ENCODE measurements at places on chromosomes 7 and 10.

DNA sequence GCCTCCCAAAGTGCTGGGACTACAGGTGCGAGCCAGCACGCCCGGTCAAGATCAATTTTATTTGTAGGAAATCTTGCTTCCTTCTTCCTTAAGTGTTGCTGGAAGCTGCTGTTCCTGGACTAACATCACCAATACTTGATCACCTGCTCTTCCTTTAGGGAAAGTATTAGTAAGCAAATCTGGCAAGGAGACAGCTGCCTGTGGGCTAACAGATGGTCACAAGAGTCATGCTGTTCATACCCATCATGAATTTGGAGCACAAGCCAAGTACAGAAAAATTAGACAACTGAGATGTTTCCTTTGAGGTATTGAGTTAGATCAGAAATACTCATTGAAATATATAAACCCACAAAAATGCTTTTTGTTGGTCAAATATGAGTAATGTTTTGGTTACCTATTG is 27.9 kb downstream of the BAIAP2L1 start:
- no peak for DNase-seq

- no peak for DNase-seq
Measured at GRCh38 chr7:51035716-51036115, 253.0 kb upstream of the GRB10 start.

- no peak for DNase-seq
Measured at GRCh38 chr7:73909996-73910395, 49.0 kb downstream of the TMEM270 start.

GRCh38 chr7:15313361-15313760 is 248.5 kb downstream of the AGMO start:
- no peak for DNase-seq

GRCh38 chr10:37700886-37701780 is 156.3 kb downstream of the ZNF248 start:
- no peak for DNase-seq

- DNase-seq, result no peak
Measured at GRCh38 chr7:113109718-113110117, 8.6 kb downstream of the SMIM30 start.

- no peak for DNase-seq
Measured at GRCh38 chr10:117587036-117587435, 44.5 kb downstream of the EMX2 start.

- DNase-seq, result no peak
Measured at GRCh38 chr10:65110009-65110408, 1588.8 kb downstream of the REEP3 start.

GRCh38 chr7:138137423-138138171 is 61.3 kb downstream of the AKR1D1 start:
- DNase-seq, result no peak

- DNase-seq, result no peak
Measured at GRCh38 chr7:2209146-2209960, 23.4 kb downstream of the MAD1L1 start.

GRCh38 chr7:26612742-26613141 is 251.6 kb downstream of the SKAP2 start:
- DNase-seq, result no peak

DNA sequence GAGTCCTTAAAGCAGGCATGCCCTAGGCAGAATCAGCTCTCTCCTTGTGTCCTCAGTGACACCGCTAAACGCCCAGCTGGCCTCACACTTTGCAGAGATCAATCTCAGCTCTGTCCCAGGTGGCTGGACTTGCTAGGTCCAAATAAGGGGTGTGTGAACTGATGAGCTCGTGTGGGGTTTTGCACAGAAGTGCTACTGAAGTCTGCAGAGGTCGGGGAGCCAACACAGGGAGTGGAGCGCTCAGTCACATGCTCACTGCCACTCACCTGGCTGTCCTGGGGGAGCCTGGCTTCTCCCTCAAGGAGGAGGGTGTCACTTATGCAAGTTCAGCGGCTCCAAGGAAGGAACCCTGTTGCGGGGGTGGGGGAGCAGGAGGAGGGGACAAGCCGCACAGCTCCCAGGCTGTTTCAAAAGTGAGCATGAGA is 2.0 kb downstream of the ELN start:
- no peak for DNase-seq

DNA sequence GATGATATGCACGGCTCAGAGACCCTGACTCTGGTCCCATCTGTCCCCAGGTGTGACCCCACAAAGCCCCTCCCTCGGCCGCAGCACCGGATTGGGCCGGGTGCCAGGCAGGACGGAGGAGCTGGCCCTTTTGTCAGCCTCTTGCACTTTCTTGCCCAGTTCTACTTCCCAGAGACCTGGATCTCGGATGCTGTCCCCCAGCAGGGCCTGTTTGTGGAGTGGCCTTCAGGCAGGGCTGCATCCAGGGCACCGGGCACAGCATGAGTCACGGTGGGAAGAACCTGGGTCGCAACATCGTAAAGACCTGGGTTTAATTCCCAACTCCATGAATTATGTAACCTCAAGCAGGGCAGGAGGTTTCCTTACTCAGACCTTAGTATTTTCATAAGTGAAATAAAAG is 158.4 kb upstream of the SH2B2 start:
- no peak for DNase-seq

GRCh38 chr10:103273041-103273441 is 3.9 kb upstream of the INA start:
- DNase-seq, result peak; percentile 11

DNA sequence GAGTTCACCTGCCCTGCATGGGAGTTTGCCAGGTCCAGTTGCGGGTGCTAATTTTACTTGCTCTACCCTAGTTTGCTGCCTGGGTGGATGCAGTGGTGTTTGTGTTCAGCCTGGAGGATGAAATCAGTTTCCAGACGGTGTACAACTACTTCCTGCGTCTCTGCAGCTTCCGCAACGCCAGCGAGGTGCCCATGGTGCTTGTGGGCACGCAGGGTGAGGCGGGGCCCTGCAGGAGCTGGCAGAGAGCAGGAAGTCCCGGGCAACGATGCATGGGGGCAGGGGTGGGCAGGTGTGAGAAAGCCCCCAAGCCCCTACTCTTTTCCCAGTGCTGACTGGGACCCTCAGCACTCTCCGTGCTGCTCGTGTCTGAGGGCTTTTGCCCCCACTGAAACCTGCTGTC is 31.3 kb downstream of the AGAP3 start:
- DNase-seq, result no peak

DNA sequence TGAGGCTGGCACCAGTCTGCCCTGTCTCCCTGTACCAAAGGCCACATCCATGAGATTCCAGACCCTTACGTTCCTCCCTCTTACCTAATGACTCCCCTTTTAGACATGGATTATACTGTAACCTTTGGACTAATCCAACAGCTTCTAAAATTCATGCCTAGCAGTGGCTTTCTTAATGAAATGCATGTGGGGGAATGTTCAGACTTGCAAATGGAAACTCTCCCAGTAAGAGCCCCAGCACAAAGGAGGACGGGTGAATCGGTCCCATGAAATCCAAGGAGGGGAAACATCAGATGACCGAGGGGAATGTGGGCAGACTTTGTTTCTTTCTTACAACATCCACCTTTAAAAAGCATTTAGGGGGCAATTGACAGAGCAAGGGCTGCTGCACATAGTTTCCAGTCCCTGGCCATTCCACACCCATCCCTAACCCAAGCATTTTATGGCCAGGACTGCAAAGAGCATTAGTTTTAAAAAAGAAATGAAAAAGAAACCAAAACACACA is 71.5 kb downstream of the COL13A1 start:
- DNase-seq, result no peak

DNA sequence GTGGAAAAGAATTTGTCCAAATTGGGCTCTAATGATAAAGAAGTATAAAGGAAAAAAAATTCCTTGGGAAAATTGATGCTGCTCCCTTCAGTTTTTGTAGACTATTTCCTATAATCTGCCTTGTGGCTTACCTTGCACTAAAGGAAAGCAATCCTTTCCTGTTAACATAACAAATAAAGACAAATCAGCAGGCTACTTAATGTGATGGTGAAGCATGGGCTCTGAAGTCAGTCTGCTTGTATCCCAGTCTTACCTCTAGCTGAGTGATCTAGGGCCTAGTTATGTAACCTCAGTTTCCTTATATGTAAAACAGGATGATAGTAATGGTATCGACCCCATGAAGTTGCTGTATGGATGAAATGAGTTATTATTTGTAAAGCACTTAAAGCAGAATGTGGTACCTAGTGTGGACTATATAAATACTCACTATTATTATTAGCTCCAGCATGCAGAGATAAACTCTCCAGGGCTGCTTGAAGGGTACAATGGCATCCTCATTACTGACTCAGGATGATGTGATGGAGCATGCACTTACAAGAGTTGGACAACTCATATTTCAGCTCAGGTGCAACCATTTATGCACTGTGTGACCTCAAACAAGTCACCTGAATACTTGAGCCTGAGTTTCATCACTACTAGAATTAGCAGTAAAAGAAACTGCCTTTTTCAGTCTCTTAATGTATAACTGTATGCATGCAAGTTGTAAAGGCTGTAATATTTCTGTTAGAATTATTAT is 156.1 kb downstream of the DKK1 start:
- DNase-seq, result no peak

DNA sequence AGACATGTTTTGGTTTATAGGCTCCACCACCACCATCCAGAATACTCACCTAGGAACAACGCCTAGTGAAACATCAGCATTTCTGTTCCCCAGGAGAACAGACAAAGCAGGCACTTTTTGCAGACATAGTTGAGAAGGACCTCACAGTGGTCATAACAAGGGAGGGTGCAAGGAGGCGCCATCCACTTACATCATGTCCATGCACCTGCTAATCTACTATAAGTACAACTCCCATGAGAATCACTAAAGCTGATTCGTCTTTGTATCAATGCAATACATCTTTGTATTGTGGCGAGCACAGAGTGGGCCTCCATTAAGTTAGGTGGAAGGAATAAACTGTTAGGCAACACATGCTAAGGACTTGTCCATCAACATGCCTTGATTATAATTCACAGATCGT is 207.1 kb downstream of the KCNMA1 start:
- no peak for DNase-seq

GRCh38 chr10:78944723-78945312 is 123.9 kb upstream of the ZMIZ1 start:
- peak; percentile 77 for DNase-seq

- no peak for DNase-seq
Measured at GRCh38 chr10:99450624-99451498, 20.4 kb upstream of the GOT1 start.

DNA sequence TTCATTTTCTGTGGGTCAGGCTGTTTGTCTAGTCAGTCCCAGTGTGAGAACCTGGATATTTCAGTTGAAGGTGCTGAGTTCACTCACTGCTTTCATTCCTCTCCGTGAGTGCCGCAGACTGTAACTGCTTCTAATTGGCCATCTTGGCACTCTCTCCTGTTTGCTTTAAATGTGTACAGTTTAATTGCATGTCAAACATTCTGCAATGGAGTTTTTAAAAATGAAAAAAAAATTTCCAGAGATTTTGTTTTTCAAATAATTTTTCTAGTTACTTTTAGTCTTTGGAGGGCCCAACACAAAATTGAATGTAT is 87.8 kb downstream of the CCSER2 start:
- no peak for DNase-seq

- no peak for DNase-seq
Measured at GRCh38 chr10:132730573-132730953, 55.4 kb downstream of the NKX6-2 start.

- peak; percentile 89 for DNase-seq
Measured at GRCh38 chr10:105743343-105744056, 1102.4 kb downstream of the SORCS3 start.

DNA sequence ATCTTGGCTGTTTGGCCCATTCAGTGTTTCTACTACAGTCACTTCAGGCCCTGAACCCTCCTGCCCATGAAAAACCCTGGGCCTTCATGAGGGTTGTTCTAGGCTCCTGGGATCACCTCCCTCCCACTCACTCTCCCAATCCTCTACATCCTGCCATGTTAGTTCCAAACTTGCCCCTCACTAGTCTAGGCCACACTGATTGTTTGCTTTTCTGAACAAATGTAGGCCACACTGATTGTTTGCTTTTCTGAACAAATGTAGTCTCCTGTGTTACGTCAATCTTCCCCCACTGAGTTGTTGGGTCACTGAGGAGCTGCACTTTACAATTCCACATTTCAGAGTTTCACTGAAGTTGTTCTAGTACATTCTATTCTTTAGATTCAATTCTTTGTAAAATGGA is 5.3 kb upstream of the ALDH18A1 start:
- DNase-seq, result no peak

DNA sequence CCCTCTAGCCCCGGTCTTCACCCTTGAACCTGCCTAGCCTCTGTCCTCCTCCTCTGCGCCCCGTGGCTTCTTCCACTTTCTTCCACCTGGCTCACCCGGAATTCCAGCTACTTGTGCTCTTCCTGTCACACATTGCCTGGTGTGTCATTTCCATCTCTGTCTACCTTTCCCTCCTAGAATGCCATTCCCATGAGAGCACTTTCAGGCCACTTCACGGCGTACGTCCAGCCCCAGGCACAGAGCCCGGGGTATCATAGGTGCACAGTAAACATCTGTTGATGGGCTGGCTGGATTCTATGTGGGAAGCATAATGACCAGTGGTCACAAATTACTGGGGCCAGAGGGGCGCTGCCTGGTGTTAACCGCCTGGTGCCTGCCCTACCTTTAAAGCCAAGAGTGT is 161.3 kb downstream of the CUX1 start:
- no peak for DNase-seq

DNA sequence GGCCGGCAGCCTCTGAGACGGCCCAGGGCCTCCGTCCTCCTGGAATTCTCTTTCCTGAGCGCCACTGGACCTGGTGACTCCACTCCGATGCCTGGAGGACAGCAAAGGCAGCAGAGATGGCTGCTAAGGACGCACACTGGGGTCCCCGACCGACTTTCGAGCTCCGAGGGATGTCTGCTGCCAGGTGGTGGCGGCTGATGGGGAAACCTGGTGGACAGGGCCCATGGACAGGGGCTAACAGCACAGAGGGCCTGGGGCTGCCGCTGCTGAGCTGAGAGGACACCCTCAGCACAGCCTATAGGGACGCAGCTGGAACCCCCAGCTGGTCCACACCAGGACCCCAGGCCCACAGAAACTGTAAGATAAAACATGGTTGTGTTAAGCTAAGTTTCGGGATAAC is 366.3 kb downstream of the DNAJB6 start:
- no peak for DNase-seq

GRCh38 chr7:139829025-139829774 is at the start of gene TBXAS1:
Gene TBXAS1, plus strand, starts transcription at chr7:139829264. Its CDS starts 127 bp downstream, at chr7:139829391.
- no peak for DNase-seq

- no peak for DNase-seq
Measured at GRCh38 chr7:14766747-14767146, 135.8 kb downstream of the DGKB start.

- no peak for DNase-seq
Measured at GRCh38 chr10:14658331-14659127, 116.2 kb downstream of the FAM107B start.

- no peak for DNase-seq
Measured at GRCh38 chr7:138975343-138976104, 5.7 kb downstream of the KIAA1549 start.

GRCh38 chr10:4051011-4051640 is 266.1 kb upstream of the KLF6 start:
- no peak for DNase-seq

GRCh38 chr10:58385784-58386112 is 538 bp downstream of the TFAM start:
- DNase-seq, result peak; percentile 4

DNA sequence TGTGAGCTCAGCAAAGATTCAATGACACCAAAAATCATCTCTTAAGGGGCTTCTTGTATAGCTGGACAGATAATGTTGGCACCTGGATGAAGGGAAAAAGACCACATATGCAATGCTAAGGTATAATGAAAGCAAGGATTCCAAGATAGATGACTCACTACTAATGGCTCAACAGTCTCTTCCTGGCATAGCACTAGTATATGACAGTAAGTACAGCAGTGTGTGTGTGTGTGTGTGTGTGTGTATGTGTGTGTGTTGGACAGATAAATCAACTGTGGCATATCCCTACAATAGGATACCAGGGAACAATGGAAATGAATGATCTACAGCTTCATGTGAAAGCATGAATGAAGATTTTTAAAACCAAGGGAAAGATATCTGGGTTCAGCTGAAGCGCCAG is 257.1 kb downstream of the SFMBT2 start:
- no peak for DNase-seq

Data from spinal cord (tissue), 10 donors.